Karpas-422 (cell line): ENCODE measurements at places on chromosomes 6 and 20. TPM values are rescaled to one million over a fixed set of nuclear protein-coding genes. Genes with fewer than 3 reads are reported as not detected.

GRCh38 chr6:551405-551804 lies 105.5 kb downstream of the HUS1B start:
- no peak overlapping the region for H3K4me3 ChIP-seq
- H3K36me3 ChIP-seq, result no peaks in the 10 kb centered on the region
- no peaks in the 10 kb centered on the region for H3K4me1 ChIP-seq

GRCh38 chr6:43185391-43185985 lies 3.5 kb downstream of the CUL9 start:
- no peak for DNase-seq
- peaks cover 5% of the 10 kb centered on the region for H3K36me3 ChIP-seq
- H3K27ac ChIP-seq, result no peak overlapping the region
- H3K4me3 ChIP-seq, result no peak overlapping the region
- no peaks in the 10 kb centered on the region for H3K27me3 ChIP-seq

- no peaks in the 10 kb centered on the region; the same call in 1 of the 2 replicates for H3K27me3 ChIP-seq
- DNase-seq, result peak; percentile 70
- H3K36me3 ChIP-seq, result no peaks in the 10 kb centered on the region
- no peak overlapping the region for H3K27ac ChIP-seq
Measured at GRCh38 chr6:143507358-143508145, 4.0 kb downstream of the FUCA2 start.

DNA sequence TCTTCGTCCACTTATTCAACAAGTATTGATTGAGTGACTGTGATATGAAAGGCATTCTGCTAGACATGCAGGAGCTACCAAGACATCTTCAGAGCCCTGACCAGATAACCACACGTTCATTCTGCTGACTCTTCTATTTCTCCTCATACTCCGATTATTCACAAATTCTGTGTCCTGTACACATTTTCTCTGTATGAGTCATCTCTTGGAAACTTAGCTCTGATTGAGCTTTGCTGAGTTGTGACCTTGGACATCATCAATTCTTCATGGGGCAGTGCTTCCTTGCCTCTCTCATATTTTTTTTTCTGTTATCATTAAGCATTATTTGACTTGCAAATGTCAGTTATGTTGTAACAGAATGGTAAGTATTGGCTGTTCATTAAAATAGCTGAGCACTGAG lies 351.6 kb upstream of the CNR1 start:
- DNase-seq, result peak; percentile 10
- H3K4me1 ChIP-seq, result no peaks in the 10 kb centered on the region
- H3K36me3 ChIP-seq, result no peaks in the 10 kb centered on the region
- H3K27me3 ChIP-seq, result no peaks in the 10 kb centered on the region; the same call in 1 of the 2 replicates
- no peak overlapping the region for H3K27ac ChIP-seq
- H3K4me3 ChIP-seq, result no peak overlapping the region

GRCh38 chr6:1317302-1317815 lies 5.5 kb downstream of the FOXQ1 start:
- H3K36me3 ChIP-seq, result no peaks in the 10 kb centered on the region
- H3K4me1 ChIP-seq, result no peaks in the 10 kb centered on the region
- H3K27me3 ChIP-seq, result no peaks in the 10 kb centered on the region

GRCh38 chr6:20448828-20449227 lies 47.1 kb downstream of the E2F3 start:
- H3K4me3 ChIP-seq, result no peak overlapping the region
- no peak overlapping the region for H3K27ac ChIP-seq
- H3K27me3 ChIP-seq, result no peaks in the 10 kb centered on the region
- peaks cover 14% of the 10 kb centered on the region; the same call in 1 of the 2 replicates for H3K36me3 ChIP-seq
- H3K4me1 ChIP-seq, result peaks cover 8% of the 10 kb centered on the region
- DNase-seq, result no peak

DNA sequence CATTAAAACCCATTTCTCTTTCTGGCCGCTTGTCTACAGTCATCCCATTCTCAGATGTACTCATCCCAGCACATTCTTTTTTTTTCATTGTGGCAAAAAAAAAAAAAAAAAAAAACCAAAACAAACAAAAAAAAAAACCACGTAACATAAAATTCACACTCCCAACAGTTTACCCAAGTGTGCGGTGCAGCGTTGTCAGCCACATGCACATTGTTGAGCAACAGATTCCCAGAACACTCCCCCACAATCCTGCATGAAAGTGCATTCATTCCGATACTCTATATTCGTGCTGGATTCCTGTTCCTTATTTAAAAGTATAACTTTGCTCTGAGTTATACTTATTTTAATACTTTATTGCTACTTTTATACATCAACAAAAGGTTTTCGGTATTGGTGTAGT lies 96.0 kb downstream of the SASH1 start:
- H3K4me3 ChIP-seq, result no peak overlapping the region
- H3K36me3 ChIP-seq, result no peaks in the 10 kb centered on the region
- H3K27ac ChIP-seq, result no peak overlapping the region
- H3K27me3 ChIP-seq, result no peaks in the 10 kb centered on the region

DNA sequence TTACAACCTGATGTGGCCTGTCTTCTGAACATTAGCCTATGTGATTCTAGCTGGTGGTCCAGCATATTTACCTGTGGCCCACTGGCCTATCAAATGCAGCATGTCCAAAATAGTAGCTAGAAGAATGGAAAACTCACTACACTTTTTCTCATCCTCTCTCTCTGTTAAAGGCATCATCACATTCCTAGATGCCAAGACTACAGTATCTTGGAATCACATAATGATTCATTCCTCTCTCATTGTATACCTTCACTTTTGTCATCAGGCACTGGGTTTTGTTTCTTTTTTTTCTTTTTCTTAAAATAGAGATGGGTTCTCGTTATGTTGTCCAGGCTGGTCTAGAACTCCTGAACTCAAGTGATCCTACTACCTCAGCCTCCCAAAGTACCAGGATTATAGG lies 45.0 kb downstream of the FAM83B start:
- no peak overlapping the region for H3K27ac ChIP-seq
- H3K27me3 ChIP-seq, result no peaks in the 10 kb centered on the region
- no peaks in the 10 kb centered on the region for H3K36me3 ChIP-seq

GRCh38 chr6:3151691-3152090 lies 5.7 kb downstream of the TUBB2A start:
- H3K27me3 ChIP-seq, result no peaks in the 10 kb centered on the region
- peaks cover 4% of the 10 kb centered on the region for H3K4me1 ChIP-seq
- no peak for DNase-seq
- no peak overlapping the region for H3K4me3 ChIP-seq
- no peak overlapping the region for H3K27ac ChIP-seq

GRCh38 chr6:44933108-44933507 lies 395.0 kb upstream of the RUNX2 start:
- no peaks in the 10 kb centered on the region for H3K27me3 ChIP-seq
- no peaks in the 10 kb centered on the region for H3K36me3 ChIP-seq
- DNase-seq, result no peak
- H3K4me3 ChIP-seq, result no peak overlapping the region

GRCh38 chr20:5195655-5196054 lies 68.8 kb downstream of the CDS2 start:
- H3K27me3 ChIP-seq, result no peaks in the 10 kb centered on the region
- peaks cover 16% of the 10 kb centered on the region for H3K4me1 ChIP-seq
- no peaks in the 10 kb centered on the region; the same call in 1 of the 2 replicates for H3K36me3 ChIP-seq
- no peak overlapping the region for H3K4me3 ChIP-seq

DNA sequence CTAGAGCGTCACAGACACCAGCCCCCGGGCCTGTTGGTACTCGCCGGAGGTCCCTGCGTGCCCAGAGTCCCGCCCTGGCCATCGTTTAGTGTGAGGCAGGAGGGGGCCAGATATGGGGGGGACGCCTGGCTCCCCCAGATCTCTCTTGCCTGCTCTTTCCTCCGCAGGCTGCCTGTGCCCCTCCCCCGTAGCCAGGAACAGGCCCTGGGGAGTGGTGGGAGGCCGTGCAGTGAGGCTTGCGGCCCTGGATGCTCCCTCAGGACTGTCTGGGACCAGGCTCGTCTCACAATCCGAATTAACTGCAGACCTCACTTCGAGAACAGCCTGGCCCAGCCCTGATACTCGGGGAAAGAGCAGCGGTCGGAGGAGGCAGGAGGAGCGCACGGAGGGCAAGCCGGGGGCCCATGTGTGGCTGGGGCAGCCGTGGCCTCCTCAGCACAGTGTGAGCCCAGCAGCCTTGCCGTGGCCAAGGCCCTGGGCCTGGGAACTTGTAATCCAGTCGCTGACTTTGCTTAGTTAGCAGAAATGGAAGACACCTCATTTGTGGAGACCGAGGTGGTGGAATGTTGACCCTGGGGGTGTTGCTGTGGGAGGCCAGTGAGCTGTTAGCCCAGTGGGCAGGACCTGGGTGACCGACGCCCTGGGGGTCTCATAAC lies 28.7 kb downstream of the FRMD1 start:
- no peaks in the 10 kb centered on the region for H3K27me3 ChIP-seq
- H3K4me3 ChIP-seq, result no peak overlapping the region
- no peaks in the 10 kb centered on the region for H3K4me1 ChIP-seq
- H3K27ac ChIP-seq, result no peak overlapping the region

GRCh38 chr6:7173843-7174503 lies 66.2 kb downstream of the RREB1 start:
- H3K4me1 ChIP-seq, result peaks cover 34% of the 10 kb centered on the region
- no peak for DNase-seq
- H3K36me3 ChIP-seq, result no peaks in the 10 kb centered on the region
- no peak overlapping the region for H3K27ac ChIP-seq

GRCh38 chr6:88365230-88365629 lies 199.1 kb upstream of the CNR1 start:
- H3K4me1 ChIP-seq, result no peaks in the 10 kb centered on the region
- H3K27ac ChIP-seq, result no peak overlapping the region
- no peaks in the 10 kb centered on the region for H3K27me3 ChIP-seq

DNA sequence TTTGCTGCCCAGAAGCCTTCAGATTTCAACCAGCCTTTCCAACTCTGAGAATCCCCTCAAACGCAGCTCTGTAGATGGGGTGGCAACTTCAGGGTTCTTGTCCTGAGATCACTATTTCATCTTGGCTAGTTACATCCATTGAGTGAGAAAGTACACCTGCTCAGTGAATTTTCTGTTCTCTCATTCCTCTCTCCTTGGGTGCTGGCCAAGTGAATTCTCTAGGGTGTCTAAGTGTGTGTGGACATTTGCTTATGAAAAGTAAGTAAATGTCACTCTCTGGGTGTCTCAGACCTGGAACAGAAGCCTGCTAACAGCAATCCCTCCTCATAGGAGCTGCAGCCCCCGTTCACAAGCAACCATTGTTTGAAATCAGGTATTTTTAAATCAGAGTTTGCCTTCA lies 3.8 kb downstream of the RIN2 start:
- H3K36me3 ChIP-seq, result no peaks in the 10 kb centered on the region
- H3K4me1 ChIP-seq, result peaks cover 43% of the 10 kb centered on the region
- H3K4me3 ChIP-seq, result peak overlapping the region; percentile 31
- no peaks in the 10 kb centered on the region for H3K27me3 ChIP-seq

DNA sequence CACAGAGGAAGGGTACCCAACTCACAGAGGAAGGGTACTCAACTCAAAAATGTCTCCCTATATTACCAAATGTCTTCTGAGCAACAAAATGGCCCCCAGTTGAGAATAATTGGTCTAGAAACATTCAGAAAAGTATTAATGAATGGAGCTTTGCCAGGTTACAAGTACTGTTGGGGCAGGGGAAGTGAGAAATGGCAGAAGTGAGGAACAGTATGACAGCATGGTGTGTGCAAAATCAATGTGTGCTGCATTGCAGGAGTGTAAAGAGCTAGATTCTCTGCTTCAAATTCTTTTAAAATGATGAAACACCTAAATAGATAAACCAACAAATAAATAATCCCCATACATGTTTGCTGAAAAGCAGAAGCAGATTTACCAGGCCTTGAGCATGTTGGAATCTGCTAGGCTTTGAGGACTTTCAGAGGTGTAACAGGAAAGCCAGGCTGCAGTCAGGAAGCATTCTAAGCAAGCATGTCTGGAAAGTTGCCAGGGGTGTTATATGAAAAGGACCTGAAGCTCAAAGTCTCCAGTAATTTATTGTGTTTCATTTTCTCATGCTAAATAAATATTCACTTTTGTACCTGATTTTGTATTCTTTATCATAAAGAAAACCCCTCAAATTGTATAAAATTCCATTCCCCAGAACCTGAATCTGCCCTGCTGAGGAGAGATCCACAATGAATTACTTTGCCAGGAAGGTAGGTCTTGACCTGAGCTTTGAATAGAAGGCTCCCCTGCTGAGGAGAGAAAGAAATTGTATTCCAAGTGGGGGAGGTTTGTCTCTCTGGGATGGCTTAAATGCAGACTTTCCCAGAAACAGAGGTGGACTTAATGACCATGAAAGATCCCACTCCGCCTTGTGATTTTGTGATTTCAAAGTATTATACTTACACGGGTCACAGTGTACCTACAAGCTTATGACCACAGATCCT lies 265.0 kb upstream of the MARCKS start:
- no peaks in the 10 kb centered on the region for H3K4me1 ChIP-seq
- H3K27ac ChIP-seq, result no peak overlapping the region
- no peaks in the 10 kb centered on the region for H3K27me3 ChIP-seq
- DNase-seq, result no peak
- no peaks in the 10 kb centered on the region for H3K36me3 ChIP-seq

DNA sequence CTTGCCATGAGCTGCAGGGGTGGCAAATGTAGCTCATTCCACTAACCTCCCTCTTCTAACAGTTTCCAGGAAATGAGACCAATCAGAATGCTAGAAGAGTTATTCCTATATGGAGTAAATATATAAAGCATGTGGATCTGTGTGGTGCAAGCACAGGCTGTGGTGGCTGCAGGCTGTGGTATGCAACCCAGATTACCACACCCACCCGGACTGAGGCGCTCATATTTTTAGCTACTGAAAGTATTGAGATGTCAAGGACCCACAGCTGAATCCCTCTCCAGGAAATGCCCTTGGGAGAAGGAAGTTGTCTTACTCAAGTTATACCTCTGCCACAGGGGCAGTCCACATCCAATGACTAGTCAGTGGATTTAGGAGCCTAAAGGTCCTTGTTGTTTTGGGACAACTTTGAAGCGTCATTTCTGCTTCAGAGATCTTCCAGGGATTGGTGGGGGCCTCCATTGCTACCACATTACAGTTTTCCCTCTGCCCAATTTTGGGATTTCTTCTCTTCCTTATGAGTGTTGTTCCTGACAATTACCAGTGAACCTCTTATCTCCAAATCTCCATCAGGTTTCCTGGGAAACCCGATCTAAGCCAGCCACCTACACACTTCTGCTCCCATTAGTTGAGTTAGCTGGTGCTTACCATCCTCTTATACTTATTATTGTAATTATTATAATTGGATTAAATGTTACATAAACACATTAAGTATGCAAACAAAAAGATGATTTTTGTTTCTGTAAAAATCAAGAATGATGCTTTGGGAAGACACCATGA lies 12.1 kb upstream of the REPS1 start:
- no peaks in the 10 kb centered on the region for H3K27me3 ChIP-seq
- H3K27ac ChIP-seq, result no peak overlapping the region
- H3K4me1 ChIP-seq, result no peaks in the 10 kb centered on the region
- no peaks in the 10 kb centered on the region for H3K36me3 ChIP-seq

DNA sequence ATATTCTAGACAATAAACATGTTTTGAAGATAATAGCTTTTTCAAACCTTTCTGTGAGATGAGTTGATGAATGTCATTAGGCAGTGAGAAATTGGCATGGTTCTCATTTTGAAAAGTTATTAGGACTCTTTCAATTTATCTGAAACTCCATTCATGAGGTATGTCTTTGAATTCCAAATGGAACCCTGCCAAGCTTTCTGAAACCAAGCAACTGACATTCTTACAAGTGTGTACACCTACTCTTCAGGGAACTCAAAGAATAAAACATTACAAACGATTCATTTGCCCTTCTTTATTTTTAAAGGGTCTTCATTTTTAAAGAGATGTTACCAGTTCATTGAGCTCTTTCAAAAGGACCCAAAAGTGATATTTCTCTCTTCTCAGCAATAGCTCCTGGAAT lies 2.1 kb upstream of the TRDN start:
- no peaks in the 10 kb centered on the region for H3K4me1 ChIP-seq
- DNase-seq, result no peak
- no peaks in the 10 kb centered on the region for H3K36me3 ChIP-seq
- H3K4me3 ChIP-seq, result no peak overlapping the region
- no peak overlapping the region for H3K27ac ChIP-seq

The BMP2 gene
- total RNA-seq, result not detected in 2 replicates

The POPDC3 gene
- not detected in 2 replicates for total RNA-seq

The PSORS1C1 gene
- not detected in 2 replicates for total RNA-seq

The RHAG gene
- not detected in 2 replicates for total RNA-seq

The TNFRSF6B gene
- 2.5 and 4.6 TPM in 2 replicates for total RNA-seq

The HEY2 gene
- total RNA-seq, result 0.07 and 0.11 TPM in 2 replicates

The TAP2 gene
- 93.0 and 140 TPM in 2 replicates for total RNA-seq

The PNLDC1 gene
- 0.11 TPM in 1 of 2 replicates, not detected in the other for total RNA-seq

The APCDD1L gene
- not detected in 2 replicates for total RNA-seq
